Osteocyte (in vitro differentiated cells): ENCODE measurements at places on chromosomes 5 and 9. TPM values are rescaled to one million over a fixed set of nuclear protein-coding genes. Genes with fewer than 3 reads are reported as not detected.

The AJM1 gene
- total RNA-seq: 4.4 and 4.5 TPM in 2 replicates

The SPATA31C1 gene
- not detected in 2 replicates for total RNA-seq

The PALM2AKAP2 gene
- 24.2 and 25.3 TPM in 2 replicates for total RNA-seq

The DPM2 gene
- 29.2 and 31.6 TPM in 2 replicates for total RNA-seq

- H3K27ac ChIP-seq: no peak overlapping the region
- no peak overlapping the region for H3K4me3 ChIP-seq
- peaks cover 34% of the 10 kb centered on the region for H3K36me3 ChIP-seq
- H3K27me3 ChIP-seq: no peaks in the 10 kb centered on the region
- no peaks in the 10 kb centered on the region for H3K4me1 ChIP-seq
- DNase-seq: no peak
Observed at GRCh38 chr5:126544087-126544740, 50.8 kb downstream of the ALDH7A1 start.

DNA sequence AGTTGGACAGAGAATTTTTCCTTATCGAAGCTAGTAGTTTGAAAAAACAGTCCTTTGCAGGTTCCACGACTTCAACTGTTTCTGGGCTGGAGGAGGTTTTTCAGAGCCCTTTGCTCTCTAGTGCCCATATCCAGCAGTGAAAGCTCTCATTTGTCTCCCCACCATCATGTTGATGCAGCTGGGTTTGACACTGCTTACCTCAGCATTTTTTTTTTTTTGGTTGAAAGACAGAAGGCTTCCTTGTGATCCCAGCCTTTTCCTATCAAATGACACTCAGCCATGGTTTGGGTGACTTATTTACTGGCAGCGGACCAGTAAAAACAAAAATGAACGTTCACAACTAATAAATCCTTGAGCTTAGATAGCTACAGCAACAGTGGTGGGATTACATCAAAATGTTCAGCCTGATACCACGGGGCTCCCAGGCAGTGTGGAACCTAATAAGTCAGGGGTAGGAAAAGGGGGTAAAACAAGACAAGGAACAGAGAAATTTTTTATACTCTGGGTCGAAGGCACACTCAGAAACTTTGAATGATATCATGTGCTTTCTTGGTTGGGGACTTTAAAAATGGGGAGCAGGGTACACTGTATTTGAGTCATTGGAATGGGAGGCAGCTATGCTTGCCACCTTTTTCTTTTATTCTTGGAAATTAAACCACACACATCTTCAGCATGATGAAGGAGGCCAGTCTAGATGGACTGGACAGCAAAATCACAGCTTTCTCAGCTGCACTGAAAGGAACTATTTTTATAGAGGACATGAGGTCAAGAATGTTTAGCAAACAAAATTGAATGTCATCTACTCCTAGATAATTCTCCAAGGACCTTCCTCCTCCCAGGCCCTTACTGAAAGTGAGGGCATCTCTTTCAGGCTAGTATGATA, 308.9 kb upstream of the MPDZ start:
- H3K4me1 ChIP-seq: no peaks in the 10 kb centered on the region
- peaks cover 10% of the 10 kb centered on the region for H3K27me3 ChIP-seq
- no peak overlapping the region for H3K27ac ChIP-seq
- H3K36me3 ChIP-seq: peaks cover 2% of the 10 kb centered on the region

GRCh38 chr9:112751056-112751795, 666 bp downstream of the SNX30 start:
- DNase-seq: peak; percentile 86
- peak overlapping the region; percentile 88 for H3K27ac ChIP-seq
- H3K27me3 ChIP-seq: no peaks in the 10 kb centered on the region
- H3K4me3 ChIP-seq: peak overlapping the region; percentile 85
- peaks cover 44% of the 10 kb centered on the region for H3K4me1 ChIP-seq

DNA sequence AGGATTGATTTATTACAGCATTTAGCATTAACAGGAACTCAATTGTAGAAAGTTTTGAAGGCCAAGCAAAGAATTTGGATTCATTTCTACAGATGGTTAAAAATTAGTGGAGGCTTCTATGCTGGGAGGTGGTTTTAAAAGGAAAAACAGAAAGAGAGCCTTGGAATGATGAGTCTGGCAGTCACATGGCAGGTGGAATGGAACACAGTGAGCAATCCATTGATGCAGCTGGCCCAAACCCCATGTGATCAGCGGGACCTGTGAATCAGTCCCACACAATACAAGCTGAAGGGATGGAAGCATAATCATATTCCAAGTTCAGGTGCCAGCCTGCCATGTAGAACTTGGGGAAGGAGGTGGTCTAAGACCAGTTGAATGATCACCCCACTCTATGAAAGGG, 147.9 kb downstream of the PIP5K1B start:
- H3K36me3 ChIP-seq: no peaks in the 10 kb centered on the region
- H3K4me3 ChIP-seq: no peak overlapping the region
- no peaks in the 10 kb centered on the region for H3K4me1 ChIP-seq

DNA sequence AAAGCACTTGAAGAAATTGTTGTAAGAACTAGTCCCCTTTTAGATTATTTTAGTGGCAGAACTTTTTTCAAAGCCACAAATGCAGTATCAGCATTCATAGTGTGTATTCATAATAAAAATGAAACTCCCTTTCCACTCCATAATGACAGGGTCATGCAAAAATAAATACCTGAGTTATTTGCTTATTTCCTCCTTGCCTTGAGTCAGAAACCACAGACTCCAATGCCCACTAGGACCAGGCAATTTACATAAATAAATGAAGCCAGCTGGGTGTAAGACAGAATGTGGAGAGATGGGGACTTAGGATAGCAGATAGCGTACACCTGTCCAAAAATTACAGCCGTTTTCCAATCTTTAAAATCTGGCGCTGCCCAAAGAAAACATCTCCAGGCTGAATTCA, 417.8 kb downstream of the TMEM161B start:
- H3K27me3 ChIP-seq: no peaks in the 10 kb centered on the region
- no peak overlapping the region for H3K4me3 ChIP-seq
- H3K27ac ChIP-seq: no peak overlapping the region

DNA sequence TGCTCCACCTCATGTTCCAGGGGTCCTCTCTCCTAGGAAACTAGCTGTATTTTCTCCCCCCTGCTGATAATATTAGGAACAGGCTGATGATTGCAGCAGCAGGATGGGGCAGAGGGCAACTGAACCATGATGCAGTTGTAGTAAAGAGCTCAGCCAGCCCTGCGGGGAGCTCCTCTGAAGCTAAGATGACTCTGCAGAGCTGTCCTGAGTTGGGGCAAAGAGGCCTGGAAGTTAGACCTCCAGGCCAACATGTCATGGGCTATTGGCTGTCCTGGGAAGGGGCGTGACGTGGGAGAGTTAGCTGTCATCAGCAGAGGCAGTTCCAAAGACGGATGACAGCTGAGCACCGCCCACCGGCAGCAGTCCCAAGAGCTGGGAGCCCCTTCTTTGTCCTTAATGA, 6.6 kb upstream of the FBP1 start:
- H3K36me3 ChIP-seq: no peaks in the 10 kb centered on the region
- peaks cover 10% of the 10 kb centered on the region for H3K4me1 ChIP-seq
- no peak overlapping the region for H3K4me3 ChIP-seq
- DNase-seq: no peak
- H3K27me3 ChIP-seq: no peaks in the 10 kb centered on the region

DNA sequence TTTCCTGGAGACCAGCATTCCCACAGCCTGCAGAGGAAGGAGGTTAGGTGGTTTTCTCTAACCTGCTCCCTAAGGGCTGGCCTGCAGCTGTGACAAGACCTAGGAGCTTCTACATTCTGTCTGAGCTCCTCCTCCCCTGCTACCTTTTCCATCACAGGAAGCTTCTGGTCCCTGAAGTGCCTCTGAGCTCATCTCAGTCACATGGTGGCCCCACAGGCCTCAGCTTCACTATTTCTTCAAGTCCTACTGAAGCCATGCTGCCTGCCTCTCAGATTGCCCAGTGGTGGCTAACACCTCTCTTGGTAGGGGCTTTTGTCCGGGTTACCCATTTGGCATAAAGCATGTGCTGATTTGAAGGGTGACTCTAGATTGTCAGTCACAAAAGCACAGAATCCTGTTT, 259.4 kb downstream of the CRB2 start:
- no peak overlapping the region for H3K27ac ChIP-seq
- peaks cover 13% of the 10 kb centered on the region for H3K4me1 ChIP-seq
- H3K27me3 ChIP-seq: no peaks in the 10 kb centered on the region
- DNase-seq: peak; percentile 53
- no peaks in the 10 kb centered on the region for H3K36me3 ChIP-seq

DNA sequence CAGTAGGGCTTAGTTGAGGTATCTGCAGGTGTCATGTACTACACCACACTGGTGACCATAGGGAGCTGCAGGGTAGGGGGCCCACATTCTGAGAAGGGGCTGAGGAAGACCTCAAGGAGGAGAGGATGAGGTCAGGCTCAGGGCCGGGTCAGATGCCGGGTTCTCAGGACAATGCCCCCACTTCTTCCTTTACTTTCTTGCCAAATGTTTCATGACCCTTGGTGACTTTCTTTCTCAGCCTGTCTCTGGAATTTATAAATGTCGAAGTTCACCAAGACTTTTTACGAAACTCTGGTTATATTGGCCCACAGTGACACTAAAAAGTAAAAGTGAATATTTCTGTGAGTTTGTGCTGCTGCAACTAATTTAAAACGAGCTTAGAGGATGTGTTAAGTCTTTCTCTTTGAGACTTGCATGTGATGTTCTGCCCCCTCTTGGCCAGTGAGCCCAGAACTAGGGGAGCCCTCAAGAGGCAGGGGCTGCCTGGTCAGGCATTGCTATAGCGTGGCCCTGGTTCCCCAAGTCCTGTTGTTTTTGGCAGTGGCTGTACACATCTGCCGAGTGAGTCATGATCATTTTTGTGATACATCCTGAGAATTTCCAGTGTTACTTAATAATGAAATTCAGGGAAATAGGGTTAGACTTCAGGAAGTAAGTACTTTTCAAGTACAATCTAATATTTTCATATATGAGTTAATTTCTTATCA, 11.2 kb downstream of the ACO1 start:
- H3K4me3 ChIP-seq: peak overlapping the region; percentile 43
- H3K36me3 ChIP-seq: peaks cover 2% of the 10 kb centered on the region
- no peak for DNase-seq
- H3K27me3 ChIP-seq: no peaks in the 10 kb centered on the region

DNA sequence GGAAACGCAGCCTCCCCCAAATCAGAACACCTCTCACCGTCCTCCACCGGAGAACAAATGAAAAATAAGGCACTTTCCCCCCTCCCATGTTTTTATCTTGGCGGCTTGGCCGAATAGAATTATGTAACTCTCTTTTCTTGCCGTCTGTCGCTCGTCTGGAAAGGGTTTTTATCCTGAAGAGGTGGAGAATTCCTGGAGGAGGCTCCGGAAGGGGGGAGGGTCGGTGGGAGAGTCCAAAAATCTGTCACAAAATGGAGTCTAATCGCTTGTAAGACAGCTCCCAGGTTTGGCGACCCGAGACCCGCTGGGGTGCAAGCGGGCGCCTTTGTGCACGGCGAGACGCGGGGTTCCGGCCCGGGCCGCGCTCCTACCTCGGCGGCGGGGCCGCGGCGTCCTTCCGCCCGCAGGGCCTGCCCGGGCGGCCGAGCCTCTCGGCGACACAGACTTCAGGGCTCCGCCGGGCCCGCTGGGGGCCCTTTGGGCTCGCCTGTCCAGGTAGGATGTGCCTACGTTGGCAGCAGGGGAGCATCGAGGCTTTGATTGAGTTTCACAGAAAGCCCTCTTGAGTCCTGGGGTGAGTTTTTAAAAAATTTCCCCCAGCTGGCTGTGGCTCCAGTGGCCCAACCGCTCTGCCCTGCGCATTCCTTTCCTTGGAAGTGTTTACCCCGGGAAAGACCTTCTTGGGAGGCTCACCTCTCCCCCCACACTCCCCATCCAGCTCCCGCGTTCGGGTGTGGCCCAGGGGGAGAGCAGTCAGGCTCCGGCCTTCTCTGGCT, 5.0 kb downstream of the LMX1B start:
- no peak for DNase-seq
- H3K36me3 ChIP-seq: no peaks in the 10 kb centered on the region
- H3K4me1 ChIP-seq: peaks cover 9% of the 10 kb centered on the region
- no peak overlapping the region for H3K4me3 ChIP-seq
- no peak overlapping the region for H3K27ac ChIP-seq

GRCh38 chr9:114497727-114498382, 7.4 kb downstream of the WHRN start:
- peaks cover 7% of the 10 kb centered on the region for H3K36me3 ChIP-seq
- DNase-seq: no peak
- peaks cover 11% of the 10 kb centered on the region for H3K27me3 ChIP-seq
- no peak overlapping the region for H3K27ac ChIP-seq
- peaks cover 18% of the 10 kb centered on the region for H3K4me1 ChIP-seq

DNA sequence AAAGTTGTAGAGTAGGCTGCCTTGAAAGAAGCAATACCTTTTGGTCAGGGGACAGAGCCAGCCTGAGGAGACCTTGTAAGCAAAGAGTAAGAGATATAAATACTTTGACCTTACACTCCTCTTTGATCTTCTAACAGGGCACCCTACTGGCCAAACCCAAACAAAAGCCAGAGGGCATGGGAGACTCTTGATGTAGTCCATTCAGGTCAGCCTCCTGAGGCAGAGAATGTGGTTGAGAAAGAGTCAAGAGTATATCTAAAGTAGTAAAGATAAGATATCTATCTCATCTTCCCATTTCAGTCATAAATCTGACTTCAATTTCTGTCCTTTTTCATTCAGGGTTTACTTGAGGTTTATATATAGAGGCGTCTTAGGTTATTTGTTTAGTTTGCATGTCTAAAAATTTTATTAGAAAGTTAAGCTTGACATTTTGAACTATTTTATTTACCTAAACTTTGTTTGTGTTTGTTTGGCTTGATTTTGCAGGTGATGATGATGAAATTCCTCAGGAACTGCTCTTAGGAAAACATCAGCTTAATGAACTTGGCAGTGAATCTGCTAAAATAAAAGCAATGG, 125.7 kb downstream of the NIPBL start:
- no peaks in the 10 kb centered on the region for H3K27me3 ChIP-seq
- H3K36me3 ChIP-seq: peaks cover 39% of the 10 kb centered on the region
- H3K27ac ChIP-seq: no peak overlapping the region
- DNase-seq: no peak
- no peak overlapping the region for H3K4me3 ChIP-seq
- no peaks in the 10 kb centered on the region for H3K4me1 ChIP-seq
